ENCODE measurements at places on chromosomes 7 and 10.

DNA sequence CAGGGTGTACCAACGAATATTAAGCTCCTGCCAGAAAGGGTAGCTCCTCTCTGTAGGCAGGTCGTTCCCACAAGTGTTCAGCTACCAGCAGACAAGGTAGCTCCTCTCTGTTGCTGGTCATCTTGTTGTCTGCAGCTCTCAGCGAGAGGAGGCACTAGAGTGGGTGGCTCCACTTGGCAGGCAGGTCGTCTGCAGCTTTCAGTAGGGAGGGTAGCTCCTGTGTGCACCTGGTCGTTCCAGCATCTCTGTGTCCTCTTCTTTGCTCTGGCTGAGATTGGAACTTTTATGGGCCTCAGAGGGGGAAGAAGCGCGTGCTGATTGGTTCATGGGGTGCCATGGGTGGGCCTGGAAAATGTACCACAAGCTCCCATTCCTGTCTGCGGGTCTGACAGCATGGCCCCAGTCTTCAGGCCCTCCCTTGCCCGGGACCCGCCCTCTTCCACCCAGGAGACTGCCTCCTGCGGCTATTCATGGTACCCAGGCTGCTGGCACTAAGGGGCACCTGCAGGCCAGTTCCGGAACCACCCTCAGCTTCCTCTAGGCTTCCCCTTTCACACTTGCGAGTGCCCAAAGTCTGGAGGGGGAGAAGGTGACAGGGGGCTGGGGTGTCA is 63.9 kb upstream of the CACNA2D1 start:
- no peak for DNase-seq

DNA sequence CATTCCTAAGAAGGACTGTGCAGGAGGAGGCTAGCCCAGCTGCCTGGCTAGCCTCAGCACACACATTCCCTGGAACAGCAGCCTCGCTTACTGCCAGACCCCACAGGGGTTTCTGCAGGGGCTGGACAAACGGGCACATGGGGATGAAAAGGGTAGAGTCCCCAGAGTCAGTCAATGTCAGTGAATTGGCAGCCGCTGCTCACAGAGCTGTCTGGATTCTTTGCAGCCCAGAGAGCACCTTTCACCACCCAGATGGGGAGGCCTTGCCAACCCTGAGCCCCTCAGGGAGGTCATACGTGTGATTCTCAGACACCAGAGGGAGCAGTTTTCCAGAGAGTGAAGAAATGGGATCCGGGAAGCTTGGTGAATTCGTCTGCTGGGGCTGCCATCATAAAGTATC is 143.3 kb downstream of the KCNMA1 start:
- DNase-seq = no peak

GRCh38 chr7:153886506-153887441 is 165.4 kb upstream of the DPP6 start:
- DNase-seq = no peak

DNA sequence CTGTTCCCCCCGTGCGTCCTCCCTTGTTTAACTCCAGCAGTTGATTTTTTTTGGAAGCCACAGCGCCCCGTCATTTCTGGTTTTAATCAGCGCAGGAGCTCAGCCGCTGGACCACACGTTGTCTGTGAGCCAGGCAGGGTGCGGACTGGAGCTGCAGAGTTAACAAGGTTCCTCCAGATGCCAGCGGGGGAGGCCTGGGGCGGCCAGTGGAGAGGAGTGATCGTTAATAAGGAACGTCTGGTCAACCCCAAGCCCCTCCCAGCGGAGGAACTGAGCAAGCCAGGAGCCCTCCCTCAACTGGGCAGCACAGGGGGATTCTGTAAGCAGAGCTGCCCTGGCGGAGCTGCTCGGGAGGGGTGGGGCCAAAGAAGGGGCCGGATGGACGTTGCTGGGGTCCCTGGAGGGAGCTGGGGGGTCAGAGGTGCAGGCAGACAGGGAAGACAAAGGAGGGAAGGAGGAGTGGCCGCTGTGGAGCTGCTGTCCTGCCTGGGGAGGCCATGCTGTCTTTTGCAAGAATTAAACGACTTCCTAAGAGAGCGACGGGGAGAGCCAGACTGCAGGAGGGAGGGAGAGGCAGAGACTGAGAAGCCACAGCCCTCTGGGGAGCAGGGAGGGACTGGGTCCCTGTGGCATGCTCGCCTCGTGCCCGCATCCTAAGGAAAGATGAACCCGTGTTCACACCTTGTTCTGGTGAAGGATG is 537.1 kb upstream of the FOXK1 start:
- peak; percentile 49 for DNase-seq
